ENCODE measurements at places on chromosomes 6 and 20.

- no peak for DNase-seq
Measured at GRCh38 chr6:29517728-29518440, 30.1 kb upstream of the MAS1L start.

DNA sequence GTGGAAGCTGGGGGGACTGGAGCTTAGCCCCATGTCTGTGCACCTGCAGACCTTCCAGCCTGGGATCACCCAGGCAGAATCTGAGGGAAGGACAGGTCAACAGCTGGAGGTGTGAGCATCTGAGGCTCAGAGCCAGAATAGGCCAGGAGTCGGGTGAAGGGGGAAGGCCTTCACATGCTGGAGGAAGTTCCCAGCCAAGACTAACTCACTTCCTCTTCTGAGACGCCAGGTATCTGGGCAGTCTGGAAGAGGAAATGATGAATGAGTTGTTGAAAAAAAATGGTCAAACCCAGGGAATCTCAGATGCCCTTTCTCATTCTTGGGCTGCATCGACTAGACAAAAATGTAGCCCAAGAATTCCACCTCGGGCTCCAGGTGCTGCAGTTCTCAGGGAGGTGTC is 73.6 kb upstream of the TIAM2 start:
- DNase-seq, result no peak

- no peak for DNase-seq
Measured at GRCh38 chr6:119658917-119659316, 309.4 kb upstream of the MAN1A1 start.

- DNase-seq, result no peak
Measured at GRCh38 chr6:160190973-160191372, 67.6 kb downstream of the SLC22A2 start.

- DNase-seq, result no peak
Measured at GRCh38 chr20:48791666-48792071, 36.1 kb downstream of the PREX1 start.

DNA sequence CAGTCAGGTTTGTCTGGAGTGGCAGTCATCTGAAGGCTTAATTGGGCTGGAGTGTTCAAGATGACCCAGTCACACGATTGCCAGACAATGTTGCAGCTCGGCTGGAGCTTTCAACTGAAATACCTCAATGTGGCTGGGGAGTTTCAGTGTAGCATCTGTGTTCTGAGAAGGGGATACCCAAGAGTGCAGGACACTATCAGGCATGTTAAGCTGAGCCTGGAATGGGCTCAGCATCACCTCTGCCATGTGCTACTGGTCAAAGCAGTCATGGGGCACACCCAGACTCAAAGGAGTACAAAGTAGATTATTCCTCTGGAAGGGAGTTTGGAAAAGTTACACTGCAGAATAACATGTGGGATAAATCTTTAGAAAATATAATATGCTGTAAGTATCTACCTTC is 363.9 kb downstream of the KIF16B start:
- DNase-seq, result no peak

GRCh38 chr20:58026361-58026760 is 202.1 kb downstream of the ANKRD60 start:
- DNase-seq, result no peak

DNA sequence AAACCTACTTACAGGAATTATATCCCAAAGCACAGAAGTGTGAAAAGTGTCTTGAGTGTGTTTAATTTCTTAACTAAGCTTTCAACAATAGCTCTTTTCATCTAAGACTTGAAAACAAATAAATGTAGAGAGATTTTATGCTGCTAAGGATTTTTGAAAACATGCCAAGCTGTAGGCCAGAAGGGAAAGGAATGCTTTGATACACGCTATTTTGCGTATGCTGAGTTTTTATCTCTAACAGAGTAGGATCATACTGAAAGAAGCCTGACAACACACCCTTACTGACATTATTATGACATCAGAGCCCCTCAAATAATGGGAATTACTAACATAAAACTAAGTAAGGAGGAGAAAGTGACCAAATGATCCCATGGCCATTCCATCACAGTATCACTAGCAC is 265.5 kb downstream of the KHDC1L start:
- DNase-seq, result no peak

DNA sequence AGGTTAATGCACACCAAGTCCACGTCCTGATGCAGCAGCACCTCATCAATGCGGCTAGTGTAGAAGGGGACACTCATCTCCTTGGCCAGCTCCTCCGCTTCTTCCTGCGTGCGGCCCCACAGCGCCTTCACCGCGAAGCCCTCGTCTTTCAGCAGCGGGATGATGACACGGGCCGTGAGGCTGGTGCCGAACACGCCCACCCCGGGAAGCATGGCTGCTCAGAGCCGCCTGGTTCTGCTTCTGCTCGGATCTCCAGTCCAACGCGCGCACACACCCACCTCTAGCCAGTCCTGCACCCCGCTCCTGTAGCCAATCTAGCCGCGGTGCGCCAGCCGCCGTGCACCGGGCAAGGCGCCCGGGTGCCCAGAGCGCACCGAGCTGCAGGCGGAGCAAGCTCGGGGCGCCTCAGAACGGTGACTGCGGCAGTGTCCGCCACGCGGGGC is 700 bp downstream of the GFOD1 start:
- DNase-seq, result peak; percentile 74

DNA sequence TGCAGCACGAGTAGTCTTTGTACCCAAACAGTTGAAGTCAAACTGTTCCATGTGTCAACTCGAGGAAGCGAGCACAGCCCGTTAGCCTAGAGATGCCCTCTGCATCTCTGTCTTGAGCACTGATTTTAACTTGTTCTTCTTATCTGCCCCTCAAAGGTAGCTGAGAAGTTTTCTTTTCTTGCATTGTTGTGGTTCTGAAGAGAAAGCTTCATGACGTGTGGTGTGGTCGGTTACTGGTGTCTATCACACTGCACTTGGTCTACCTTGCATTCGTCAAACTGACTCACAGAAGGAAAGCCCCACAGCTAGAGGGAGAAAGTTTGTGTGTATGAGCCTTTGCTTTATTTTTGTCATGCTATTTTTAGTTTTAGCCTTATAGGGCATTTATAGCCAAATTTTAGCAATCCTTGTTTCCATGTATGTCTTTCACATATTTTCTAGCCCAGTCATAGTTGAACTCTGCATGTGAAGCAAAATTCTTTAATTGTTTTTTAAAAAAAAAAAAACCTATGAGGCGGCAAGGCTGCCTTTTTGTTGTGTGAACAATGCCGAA is 115.1 kb downstream of the JAG1 start:
- DNase-seq, result no peak

DNA sequence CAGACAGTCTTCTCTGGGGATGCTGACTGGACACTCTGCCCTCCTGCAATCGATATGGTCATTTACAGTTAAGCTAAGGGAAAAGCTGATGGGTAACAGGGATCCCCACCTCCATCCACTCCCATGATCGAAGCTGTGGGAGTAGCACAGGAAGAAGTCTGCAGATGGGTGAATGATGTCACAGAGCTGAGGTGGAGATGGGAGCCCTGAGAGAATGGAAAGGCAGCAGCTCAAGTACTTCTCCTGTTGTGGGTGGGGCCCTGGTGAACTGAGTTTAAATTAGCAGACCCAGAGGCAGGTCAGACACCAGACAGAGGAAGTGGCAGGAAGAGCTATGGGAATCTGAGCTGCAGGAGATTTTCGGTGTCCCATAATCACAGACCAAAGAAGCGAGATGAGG is 29.0 kb downstream of the HDGFL1 start:
- DNase-seq, result no peak

DNA sequence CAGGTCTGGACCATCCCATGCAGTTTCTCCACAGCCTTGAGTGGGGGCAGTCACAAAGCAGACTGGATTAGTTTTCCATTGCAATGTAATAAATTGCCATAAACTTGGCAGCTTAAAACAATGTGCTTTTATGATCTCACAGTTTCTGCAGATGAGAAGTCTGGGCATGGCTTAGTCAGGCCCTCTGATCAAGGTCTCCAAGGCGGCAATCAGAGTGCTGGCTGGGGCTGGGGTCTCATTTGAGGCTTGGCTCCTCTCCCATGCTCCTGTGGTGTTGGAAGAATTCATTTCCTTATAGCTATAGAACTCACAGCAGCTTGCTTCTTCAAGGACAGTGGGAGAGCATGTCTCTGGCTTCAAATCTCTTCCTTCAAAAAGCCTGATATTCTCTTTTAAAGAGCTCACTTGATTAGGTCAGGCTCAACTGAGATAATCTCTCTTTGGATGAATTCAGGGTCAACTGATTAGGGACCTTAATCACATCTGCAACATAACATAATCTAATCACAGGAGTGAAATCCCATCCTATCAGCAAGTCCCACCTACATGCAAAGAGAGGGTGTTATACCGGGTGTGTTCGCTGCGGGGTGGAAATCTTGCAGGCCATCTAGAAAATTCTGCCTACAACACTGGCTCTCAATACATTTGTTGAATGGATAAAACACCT is 77.4 kb upstream of the SULF2 start:
- DNase-seq, result no peak

GRCh38 chr6:98272060-98272459 is 562.3 kb upstream of the POU3F2 start:
- no peak for DNase-seq

GRCh38 chr6:87661016-87661415 is 41.0 kb downstream of the AKIRIN2 start:
- no peak for DNase-seq

- DNase-seq, result no peak
Measured at GRCh38 chr20:44112889-44113617, 73.9 kb downstream of the JPH2 start.

- no peak for DNase-seq
Measured at GRCh38 chr20:50292591-50293283, 102.1 kb downstream of the CEBPB start.

DNA sequence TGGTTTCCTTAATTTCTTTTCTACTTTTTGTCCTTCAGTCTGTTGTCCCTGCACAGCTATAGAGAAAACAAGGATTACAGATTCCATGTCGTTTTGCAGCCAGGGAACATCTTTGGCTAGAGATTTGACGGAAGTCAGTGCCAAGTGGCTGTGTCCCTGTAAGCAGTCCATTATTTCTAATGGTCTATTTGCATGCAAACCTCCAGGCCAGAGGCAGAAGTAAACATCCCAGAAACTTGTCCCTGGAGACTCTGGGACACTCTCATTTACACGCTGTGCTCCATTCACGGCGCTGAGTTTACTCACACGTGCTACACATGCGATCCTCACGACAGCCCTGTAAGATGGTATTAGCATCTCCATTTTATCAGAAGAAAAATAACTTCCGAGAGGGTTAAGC is 355.5 kb downstream of the PRKN start:
- DNase-seq, result no peak

GRCh38 chr6:44044154-44044539 is 83.1 kb downstream of the MRPL14 start:
- DNase-seq, result no peak

GRCh38 chr6:106206905-106207304 is 118.7 kb downstream of the ATG5 start:
- no peak for DNase-seq

DNA sequence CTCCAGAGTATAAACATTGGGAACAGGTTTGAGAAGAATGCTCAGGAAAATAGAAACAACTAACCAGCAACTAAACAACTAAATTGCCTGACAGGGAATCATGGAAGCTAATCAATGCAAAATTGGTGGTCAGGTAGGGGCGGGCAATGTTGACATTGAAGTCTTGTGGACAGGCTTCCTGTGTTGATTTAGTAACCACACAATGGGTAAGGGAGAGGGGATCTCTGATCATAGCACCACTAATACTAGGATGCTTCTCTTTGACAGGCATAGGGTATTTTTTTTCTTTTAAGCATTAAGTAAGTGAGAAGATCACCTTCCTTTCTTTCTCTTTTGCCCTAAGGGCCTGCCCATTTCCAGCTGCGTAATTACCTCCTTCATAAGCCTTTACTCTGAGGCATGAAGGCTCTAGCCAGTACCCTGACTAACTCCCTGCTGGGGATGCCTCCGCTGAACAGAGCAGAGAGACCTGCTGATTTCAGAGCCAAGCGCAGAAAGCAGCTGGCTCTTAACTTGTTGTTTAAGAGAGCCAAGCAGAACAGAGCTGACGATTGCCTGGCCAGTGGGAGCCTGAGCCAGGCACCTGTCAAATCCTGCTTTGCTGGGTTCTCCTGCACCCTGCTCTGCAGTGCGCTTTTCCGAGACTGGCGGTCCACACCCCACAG is 118.7 kb downstream of the BMP2 start:
- no peak for DNase-seq

DNA sequence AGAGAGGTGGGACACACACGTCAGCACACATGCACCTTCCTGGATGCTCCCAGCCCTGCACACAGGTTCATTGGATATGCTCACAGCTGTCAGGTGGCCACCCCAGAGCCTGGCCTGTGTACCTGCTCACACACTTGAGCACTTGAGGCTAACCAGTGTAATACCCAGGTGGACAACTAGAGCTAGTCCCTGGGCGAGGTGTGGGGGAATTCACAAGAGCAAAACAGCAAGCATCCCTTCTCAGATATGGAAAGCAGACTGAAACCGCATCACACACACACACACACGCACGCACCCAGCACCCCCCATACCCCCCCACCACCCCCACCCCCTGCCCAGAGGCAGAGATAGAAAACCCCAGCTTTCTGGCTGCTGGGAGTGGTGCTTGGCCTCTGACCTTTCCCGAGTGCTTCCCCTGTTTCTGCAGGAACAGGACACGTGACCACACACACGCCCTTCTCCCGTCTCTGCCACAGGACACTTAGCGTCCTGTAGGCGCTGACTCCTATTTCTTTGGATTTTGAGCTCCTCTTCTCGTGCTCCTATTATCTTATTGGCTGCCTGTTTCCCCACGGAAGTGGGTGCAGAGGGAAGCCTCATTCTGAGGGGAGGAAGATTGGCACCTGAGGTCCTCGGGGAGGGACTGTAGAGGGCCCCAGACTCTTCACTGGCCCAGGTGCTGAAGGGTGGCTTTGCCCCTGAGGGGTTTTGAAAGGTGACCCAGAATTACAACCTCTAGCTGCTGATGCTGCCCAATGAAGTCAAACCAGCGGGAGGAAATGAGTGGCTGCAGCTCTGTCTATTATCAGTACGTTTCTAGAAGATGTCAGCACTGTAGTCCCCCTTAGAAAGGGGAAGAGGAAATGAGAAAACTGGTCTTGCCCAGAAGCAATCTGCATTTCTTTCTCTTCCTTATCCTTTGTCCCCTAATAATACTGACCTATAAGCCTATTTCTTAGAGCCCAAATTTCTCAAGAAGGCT is 65.8 kb downstream of the SYTL3 start:
- DNase-seq, result no peak

GRCh38 chr20:35556871-35557270 is 15.0 kb downstream of the ERGIC3 start:
- no peak for DNase-seq
